ENCODE measurements at places on chromosomes 2 and 18. TPM values are rescaled to one million over a fixed set of nuclear protein-coding genes. Genes with fewer than 3 reads are reported as not detected.

- DNase-seq: no peak
These were observed 629.7 kb upstream of the SETBP1 start for GRCh38 chr18:44051026-44051425.

The ICA1L gene
- polyA plus RNA-seq: 3.9 TPM

The POU3F3 gene
- polyA plus RNA-seq: not detected

The MBOAT2 gene
- 0.19 TPM for polyA plus RNA-seq

The ALK gene
- not detected for polyA plus RNA-seq

The HOXD8 gene
- not detected for polyA plus RNA-seq

DNA sequence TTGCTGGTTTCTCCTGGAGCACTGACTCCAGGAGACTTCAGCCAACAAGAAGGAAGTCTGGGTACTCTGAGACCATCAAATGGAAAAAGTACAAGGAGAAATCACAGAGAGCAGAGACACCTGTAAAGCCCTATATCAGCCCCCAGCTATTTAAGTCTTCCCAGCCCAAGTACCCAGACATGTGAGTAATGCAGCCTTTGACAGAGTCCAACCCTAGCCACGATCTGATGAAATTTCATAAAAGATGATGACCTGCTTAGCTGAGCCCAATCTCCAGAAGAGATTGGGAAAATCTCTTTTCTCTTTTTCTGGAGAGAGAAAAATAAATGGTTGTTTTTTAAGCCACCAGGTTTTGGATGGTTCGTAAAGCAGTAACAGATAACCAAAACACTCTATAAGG, 196.6 kb downstream of the NBAS start:
- DNase-seq: no peak

The SYT4 gene
- polyA plus RNA-seq: not detected

The BOD1L2 gene
- not detected for polyA plus RNA-seq

The ATP6V1C2 gene
- polyA plus RNA-seq: 3.9 TPM

The RASGRP3 gene
- polyA plus RNA-seq: 118 TPM

GRCh38 chr18:79798346-79798998, 734 bp downstream of the KCNG2 start:
- DNase-seq: no peak

- no peak for DNase-seq
These were observed 1155.6 kb downstream of the LRP1B start for GRCh38 chr2:140975237-140975636.

DNA sequence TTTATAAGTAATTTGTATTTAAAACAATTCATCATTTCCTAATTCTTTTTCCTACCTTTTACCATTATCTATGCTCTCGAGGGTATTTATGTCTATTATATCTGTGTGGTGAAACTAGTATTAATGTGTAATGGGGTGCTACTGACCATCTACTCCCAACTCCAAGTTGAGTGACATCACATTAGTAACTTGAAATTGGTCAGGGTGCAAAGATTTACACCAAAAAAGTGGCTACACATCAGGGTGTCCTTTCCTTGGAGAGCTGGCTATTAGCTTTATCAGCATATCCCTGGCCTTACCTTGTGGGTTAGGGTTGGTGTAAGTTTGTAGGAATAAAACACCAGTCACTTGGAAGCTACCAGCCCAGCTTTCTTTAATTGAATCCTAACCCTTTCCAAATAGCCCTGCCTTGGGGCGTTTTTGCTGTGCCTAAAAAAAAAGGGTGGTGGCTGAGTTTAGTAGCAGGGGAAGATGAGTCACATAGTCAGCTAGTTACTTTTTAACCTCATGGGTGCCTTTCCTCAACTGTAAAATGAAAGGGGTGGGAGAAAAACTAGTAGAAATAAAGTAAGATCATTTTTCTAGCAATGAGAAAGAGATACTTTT, 14.0 kb downstream of the ANXA4 start:
- DNase-seq: no peak

DNA sequence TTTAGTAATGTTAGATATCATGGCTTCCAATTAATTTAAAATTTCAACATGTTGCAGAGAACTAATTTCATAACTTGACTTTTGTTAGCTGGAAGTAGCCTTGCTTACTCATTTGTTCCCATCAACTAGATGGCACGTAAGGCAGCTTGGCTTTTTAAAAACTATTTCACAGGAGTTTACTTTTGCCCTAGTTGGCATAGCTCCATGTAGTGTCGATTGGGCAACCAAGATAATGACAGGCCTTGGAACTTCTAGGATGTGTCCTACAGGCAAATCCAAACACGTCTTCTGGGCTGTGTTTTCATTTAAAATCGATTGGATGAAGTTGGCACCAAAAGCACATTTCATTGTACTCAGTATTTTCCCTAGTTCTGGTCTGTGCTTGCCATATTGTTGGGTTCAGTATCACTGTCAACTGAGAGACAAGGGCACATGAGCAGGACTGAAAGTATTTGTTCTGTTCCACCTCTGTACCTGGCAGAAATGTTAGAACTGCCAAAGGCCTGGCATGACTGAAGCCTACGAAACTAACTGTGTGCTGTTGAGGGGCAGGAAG, 29.4 kb downstream of the HADHB start:
- no peak for DNase-seq

GRCh38 chr2:215417400-215417951, 18.4 kb downstream of the FN1 start:
- DNase-seq: no peak

DNA sequence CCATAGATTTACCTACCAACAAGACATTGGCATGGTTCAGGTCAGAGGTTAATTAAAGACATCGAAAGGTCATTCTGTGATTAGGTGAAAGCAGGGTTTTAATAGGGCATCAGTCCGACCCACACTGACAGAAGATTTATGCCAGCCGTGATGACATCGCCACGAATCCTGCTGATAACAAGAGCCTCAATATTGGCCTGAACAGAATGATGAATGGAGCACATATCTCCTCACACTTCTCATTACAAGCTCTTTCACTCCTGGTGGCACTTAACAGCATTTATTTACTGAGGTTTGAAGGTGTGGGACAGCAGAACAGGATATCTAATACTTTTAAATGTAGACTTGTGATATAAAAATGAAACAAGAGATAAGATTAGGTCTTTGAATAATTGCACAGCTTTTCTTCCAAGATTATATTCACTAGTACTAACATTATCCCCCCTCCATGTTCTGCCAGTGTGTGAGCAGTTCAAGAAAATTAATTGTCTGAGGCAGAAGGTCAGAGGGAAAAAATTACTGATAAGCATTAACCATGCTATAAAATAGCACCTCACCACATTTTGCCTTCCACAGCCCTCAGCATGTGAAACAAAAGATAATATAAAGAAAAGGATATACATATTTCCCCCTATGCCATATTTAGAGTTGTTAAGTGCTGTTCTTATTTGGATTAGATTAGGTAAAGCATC, 23.1 kb upstream of the INSIG2 start:
- no peak for DNase-seq

The IL1RL2 gene
- not detected for polyA plus RNA-seq

- no peak for DNase-seq
These were observed 433.0 kb upstream of the CHAC2 start for GRCh38 chr2:53334610-53335009.

GRCh38 chr2:62042944-62043343, 137.5 kb downstream of the COMMD1 start:
- no peak for DNase-seq

- no peak for DNase-seq
These were observed 186.8 kb downstream of the ZEB2 start for GRCh38 chr2:144333143-144333555.

GRCh38 chr2:149023091-149023490, 15.4 kb upstream of the LYPD6B start:
- DNase-seq: no peak

GRCh38 chr2:238876232-238876630, 28.3 kb downstream of the TWIST2 start:
- no peak for DNase-seq

The ASB1 gene
- polyA plus RNA-seq: 24.1 TPM

GRCh38 chr2:201127570-201127969, 11.6 kb downstream of the CFLAR start:
- DNase-seq: no peak

The COLEC11 gene
- polyA plus RNA-seq: not detected

The DCC gene
- not detected for polyA plus RNA-seq

DNA sequence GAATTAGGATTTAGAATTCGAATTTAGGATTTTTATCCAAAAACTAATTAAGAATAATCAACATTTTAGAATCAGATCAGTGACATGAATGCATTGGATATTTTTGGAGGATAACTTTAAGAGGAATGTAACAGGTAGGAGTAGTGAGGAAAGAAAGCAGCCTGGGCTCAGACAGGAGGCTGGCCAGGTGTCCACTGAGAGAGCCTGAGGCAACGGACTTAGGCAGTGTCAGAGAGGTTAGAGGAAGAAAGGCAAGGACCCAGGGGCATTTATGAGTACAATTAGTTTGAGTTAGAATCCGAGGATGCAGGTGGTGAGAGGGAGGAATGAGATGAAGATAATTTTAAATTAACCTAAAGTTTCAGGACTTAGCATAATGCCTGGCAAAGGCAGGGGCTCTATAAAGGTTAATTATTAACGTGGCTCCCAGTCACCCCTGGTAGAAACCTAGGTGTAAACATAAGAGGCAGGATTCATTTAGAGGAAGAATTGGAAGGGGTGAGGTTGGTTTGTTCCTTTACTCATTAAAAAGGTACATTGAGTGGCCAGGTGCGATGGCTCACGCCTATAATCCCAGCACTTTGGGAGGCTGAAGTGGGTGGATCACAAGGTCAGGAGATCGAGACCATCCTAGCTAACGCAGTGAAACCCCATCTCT, 507.1 kb downstream of the TMEM182 start:
- DNase-seq: no peak

The PRKAG3 gene
- not detected for polyA plus RNA-seq

DNA sequence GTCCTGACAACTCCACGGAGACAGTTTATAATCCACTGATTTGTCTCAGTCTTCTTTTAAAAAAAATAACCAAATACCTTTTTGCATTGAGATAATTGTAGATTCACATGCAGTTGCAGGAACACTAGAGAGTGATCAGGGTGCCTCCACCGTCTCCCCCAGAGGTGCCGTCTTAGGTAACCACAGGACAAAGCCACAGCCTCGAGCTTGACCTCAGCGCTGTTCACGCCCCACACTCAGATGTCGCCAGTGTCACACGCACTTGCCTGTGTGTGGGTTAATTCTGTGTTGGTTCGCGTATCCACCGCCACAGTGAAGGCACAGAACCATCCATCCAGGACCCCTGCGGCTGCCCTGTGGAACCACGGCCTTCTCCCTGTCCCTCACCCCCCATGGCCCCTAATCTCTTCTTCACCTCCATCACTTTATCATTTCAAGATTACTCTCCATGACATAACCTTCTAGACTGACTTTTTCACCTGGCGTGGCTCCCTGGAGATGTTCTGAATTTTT, 295.0 kb upstream of the HDAC4 start:
- no peak for DNase-seq

The KCNG3 gene
- polyA plus RNA-seq: not detected

- DNase-seq: no peak
These were observed 194.3 kb downstream of the GALNT1 start for GRCh38 chr18:35775887-35776286.

The C2orf74 gene
- 50.0 TPM for polyA plus RNA-seq

GRCh38 chr2:2184549-2185249, 146.4 kb downstream of the MYT1L start:
- no peak for DNase-seq

GRCh38 chr2:25551316-25551715, 122.1 kb downstream of the DTNB start:
- no peak for DNase-seq

DNA sequence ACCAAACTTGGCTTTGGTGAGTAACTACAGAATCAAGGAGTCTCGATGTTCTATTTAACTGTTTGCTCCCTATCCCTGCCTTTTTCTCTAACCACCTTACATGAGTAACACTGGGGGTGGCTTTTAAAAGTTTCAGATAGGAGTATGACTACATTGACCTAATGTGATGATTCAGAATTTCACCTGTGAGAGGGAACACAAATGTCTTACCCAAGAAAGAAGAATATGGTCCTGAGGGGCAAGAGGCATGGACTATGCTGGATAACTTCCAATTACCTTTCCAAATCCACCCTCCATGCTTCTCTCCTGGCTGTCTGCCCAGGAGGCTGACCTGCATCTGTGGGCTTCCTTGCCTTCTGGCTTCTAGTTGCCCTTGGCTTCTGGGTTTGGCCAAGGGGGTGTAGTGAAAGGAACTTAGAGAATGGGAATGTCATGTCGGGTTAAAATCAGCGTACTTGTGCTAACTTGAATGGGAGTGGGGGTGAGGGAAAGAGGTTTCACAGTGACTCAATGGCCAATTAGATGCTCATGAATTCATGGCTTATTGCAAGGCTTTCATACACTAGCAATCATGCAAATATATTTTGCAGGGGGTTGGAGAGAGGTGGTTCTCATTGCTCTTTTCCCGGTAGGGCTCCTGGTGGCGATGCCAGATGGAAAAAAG, 5.3 kb upstream of the IL36G start:
- no peak for DNase-seq

- DNase-seq: no peak
These were observed 1037.7 kb upstream of the SLC39A10 start for GRCh38 chr2:194619366-194619765.

GRCh38 chr2:11048335-11049008, 106.8 kb upstream of the SLC66A3 start:
- no peak for DNase-seq
